Spleen (tissue), 13 donors: ENCODE measurements at places on chromosomes 11 and 22.

DNA sequence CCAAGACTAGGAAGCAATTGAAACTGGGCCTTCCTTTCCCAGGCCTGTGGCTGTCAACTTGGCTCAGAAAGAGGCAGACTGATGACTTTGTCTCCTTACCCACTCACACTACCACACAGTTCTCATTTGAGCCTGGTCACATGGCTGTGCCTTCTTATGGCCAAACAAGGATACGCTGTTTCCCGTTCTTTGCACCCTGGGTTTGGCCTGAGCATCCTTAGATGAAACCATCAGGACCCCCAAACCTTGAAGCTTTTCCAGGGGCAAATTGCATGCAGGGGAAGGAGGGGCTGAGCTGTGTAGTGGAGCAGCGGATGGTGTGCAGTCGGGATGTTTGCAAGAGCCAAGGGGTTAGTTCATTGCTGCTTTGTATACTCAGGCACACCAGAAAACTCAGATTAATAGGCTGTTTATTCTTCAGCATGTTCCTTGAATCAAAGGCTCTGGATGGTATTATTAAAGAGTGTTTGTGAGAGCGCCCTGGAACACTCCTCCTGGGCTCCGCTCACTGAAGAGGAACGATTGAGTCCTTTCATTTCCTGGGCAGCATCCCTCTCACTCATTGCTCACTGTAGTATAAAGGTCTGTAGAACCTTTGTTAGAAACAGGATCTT, 69.8 kb downstream of the ARFGAP2 start:
- DNase-seq, result no peak

GRCh38 chr22:22166941-22167713, 77.5 kb upstream of the VPREB1 start:
- no peak for DNase-seq

GRCh38 chr11:77284476-77285468, 16.7 kb downstream of the GDPD4 start:
- no peak for DNase-seq

DNA sequence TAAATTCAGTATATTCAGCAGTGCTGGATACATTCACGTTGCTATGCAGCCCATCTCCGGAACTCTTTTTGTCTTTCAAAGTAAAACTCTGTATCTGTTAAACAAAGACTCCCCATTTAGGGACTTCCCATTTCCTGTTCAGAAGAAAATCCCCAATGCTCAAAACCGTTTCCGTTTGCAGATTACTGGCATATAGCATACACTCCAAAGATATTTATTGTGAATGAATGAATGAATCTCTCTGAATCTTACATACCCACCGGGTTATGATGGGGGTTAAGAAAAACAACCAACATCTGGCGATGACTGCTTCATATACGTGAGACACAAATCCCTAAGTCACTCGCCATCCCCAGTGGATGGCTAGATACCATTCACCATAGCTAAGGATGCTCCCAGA, 1.6 kb downstream of the THY1 start:
- no peak for DNase-seq

- DNase-seq, result no peak
Observed at GRCh38 chr11:62435846-62436660, 17.2 kb downstream of the SCGB1A1 start.

GRCh38 chr11:125338886-125339811, 156.9 kb downstream of the FEZ1 start:
- peak; percentile 51 for DNase-seq

DNA sequence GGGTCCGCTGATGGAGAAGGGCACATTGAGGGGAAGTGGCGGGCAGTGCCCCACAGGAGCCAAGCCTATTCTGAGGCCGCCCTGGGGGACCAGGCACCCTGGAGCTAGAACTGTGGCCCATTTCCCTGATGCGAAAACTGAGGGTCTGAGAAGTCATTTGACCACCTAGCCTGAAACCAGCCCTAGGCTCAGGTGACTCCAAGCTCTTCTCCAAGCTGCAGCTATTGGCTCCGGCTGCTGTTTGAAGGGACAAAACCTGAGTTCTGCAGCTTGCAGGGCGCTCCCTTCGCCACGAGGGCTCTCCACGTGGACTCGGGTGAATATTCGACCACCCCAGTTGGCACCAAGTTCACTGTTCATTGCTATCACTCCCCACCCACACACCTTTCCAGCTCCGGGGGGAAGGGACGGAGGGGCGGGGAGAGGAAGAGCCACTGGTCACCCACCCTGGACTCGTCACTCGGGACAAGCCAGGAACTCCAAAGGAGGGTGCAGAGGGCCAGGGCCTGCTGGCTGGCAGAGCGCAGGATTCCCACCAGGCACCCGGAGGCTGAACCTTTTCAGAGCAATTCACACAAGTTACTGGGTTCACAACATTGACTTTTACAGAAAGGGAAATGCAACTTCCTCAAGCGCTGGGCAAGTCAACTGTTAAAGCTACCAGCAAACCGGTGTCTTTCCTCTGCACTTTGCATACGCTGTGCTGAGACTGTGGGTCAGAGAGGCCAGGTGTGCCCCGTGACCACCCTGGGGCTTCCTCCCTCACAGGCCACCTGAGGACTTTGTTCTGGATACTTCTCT, 1.1 kb upstream of the RAC2 start:
- peak; percentile 90 for DNase-seq

GRCh38 chr11:131691181-131692041, 321.0 kb downstream of the NTM start:
- no peak for DNase-seq

- no peak for DNase-seq
Observed at GRCh38 chr11:69721106-69721505, 17.3 kb upstream of the FGF19 start.

- peak; percentile 48 for DNase-seq
Observed at GRCh38 chr22:17112491-17113042, 8.6 kb downstream of the TMEM121B start.

GRCh38 chr11:65262776-65263175, 1.0 kb downstream of the POLA2 start:
- no peak for DNase-seq

DNA sequence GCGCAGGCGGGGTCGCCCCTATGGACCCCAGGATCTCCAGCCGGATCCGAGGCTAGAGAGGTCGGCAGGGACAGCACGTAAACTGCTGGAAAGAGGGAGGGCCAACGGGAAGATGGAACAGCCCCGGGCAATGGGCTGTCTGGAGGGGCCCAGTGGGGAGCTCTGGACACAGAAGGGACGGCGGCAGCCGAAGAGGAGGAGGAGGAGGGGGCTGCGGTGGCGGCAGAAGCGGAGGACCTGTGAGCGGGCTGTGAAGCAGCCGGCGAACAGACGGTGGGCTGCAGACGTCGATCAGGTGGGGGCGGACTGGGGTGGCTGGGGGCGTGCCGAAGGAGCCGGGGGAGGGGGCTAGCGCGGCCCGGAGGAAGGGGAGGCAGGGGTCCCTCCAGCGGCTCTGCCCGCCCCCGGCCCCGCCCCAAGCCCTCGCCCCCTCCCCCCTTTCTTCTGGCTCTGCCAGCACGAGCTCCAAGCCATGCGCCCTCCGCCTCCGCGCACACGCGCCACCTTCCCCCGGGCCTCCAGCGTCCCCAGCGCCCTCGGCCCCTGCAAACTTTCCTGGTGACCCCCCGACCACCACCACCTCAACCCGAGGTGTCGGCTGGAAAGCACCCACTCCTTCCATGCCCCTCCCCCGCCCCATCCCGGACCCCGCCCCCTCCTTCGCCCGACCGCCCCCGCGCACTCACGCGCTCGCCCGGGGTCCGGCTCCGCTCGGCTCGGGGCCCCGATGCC, 432 bp downstream of the TNKS1BP1 start:
- DNase-seq, result peak; percentile 89

GRCh38 chr22:32574411-32574810, 99.8 kb downstream of the FBXO7 start:
- DNase-seq, result no peak

GRCh38 chr11:134449713-134450112, 37.7 kb upstream of the B3GAT1 start:
- DNase-seq, result no peak

DNA sequence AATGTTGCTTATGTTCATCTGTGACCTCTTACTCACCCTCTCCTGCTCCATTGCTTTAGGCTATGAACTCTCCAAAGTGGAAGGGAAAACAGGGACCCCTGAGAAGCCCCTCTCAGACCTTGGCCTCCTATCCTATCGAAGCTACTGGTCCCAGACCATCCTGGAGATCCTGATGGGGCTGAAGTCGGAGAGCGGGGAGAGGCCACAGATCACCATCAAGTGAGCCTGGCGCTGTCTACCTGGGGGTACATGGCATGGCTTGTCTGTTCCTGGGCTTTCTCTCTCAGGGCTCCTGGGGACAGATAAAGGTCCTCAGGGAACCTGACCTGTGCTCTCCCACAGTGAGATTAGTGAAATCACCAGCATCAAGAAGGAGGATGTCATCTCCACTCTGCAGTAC, 2.1 kb downstream of the RNASEH2C start:
- no peak for DNase-seq
